Ascending aorta (tissue), 2 donors: ENCODE measurements at places on chromosomes 16 and 17. TPM values are rescaled to one million over a fixed set of nuclear protein-coding genes. Genes with fewer than 3 reads are reported as not detected.
A peak's percentile ranks its signal among the peaks of the same experiment; 100 is the strongest.

Gene SGSH
- 50.9 TPM for total RNA-seq

Gene ELP5
- total RNA-seq: 106 TPM

DNA sequence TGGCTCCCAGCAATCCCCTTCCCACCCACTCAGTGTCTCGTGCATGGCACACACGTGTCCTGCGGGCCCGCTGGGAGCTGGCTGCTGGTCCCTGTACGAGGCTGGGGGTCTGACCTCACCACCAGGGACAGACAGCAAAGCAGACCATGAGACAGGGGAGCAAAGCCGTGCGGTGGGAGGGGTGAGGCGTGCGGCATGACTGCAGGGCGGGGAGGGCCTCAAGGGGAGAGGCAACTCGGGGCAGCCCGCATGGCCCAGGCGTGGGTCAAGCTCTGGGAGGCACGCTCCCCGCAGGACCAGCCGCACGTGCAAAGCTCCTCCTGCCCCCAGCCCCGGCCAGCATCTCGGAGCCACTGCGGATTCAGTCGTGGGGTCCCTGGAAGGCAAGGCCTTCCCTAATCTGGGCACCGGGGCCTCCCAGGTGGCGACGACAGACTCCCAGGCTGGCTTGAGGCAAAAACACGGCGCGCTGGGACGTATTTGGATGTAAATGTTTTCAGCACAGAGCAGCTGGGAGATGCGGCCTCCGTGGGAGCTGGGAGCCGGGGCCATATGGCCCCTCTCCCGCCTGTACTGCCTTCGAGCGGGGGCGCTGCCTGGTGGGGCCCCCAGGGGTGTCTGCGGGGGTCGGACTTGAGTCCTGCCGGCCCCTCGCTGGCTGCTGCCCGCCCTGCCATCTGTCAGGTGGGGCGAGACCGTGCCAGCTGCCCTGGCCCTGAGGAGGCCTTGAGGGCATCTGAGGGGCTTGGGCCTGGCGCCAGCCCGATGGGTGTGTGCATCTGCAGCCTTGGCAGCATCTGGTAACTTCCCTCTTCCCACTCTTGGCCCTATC lies 12.2 kb upstream of the CBFA2T3 start:
- no peak overlapping the region for H3K27ac ChIP-seq
- H3K4me3 ChIP-seq: no peak overlapping the region
- peaks cover 3% of the 10 kb centered on the region for H3K27me3 ChIP-seq
- DNase-seq: no peak
- no peaks in the 10 kb centered on the region for H3K36me3 ChIP-seq

Gene KCNJ12
- 13.2 TPM for total RNA-seq

Gene HSD17B2
- total RNA-seq: not detected

Gene G6PC1
- not detected for total RNA-seq

DNA sequence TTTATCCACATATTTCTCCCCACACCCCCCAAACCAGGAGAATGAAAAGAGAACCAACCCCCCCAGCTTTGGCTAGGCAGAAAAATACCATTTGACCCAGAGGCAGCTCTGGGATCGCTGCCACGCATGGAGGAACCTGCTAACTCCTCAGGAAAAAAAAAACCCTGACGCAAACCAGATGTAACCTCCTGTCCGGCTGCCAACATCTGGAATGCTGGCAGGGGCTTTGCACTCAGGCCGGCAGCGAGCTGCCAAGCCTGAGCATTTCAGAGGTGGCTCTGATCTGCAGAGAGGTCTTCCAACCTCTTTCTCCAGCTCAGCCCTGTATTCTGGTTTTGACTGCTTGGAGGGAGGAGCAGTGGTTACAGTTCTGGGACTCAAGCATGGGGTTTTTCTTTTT lies 8.2 kb downstream of the IGFBP4 start:
- peaks cover 14% of the 10 kb centered on the region for H3K36me3 ChIP-seq
- peak overlapping the region; percentile 73 for H3K27ac ChIP-seq
- H3K4me3 ChIP-seq: no peak overlapping the region
- DNase-seq: peak; percentile 90
- peaks cover 37% of the 10 kb centered on the region for H3K4me1 ChIP-seq
- H3K27me3 ChIP-seq: no peaks in the 10 kb centered on the region
